ENCODE measurements at places on chromosomes 13 and 19.

- DNase-seq = no peak
These were observed 330.1 kb downstream of the DLEU7 start for GRCh38 chr13:50513300-50513877.

GRCh38 chr13:73748404-73748803, 385.8 kb downstream of the KLF12 start:
- no peak for DNase-seq

DNA sequence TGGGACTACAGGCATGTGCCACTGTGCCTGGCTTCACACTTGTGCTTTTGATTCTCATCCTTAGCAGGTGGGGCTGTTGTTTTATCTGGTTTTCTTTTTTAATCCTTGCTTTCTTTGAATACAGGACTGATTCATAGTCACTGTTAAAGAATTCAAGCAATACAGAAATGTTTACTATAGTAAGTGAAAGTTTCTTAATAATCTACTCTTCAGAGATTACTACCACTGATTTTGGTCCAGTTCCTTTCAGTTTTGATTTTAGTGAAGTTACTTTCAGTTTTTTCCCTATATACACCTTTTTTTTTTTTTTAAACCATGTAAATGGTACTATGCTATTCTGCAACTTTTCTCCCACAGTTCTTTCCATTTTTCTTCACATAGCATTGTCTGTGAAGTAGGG, 53.6 kb downstream of the GATAD2A start:
- no peak for DNase-seq

- DNase-seq = no peak
These were observed at the start of gene MTUS2 for GRCh38 chr13:28820099-28821051. Gene MTUS2 (plus strand): TSS chr13:28820339.

- DNase-seq = no peak
These were observed 9.7 kb downstream of the MAST3 start for GRCh38 chr19:18107235-18107634.

- no peak for DNase-seq
These were observed 8.3 kb upstream of the PNMA8B start for GRCh38 chr19:46503848-46504453.

GRCh38 chr13:38941353-38941945, 49.2 kb downstream of the STOML3 start:
- no peak for DNase-seq

DNA sequence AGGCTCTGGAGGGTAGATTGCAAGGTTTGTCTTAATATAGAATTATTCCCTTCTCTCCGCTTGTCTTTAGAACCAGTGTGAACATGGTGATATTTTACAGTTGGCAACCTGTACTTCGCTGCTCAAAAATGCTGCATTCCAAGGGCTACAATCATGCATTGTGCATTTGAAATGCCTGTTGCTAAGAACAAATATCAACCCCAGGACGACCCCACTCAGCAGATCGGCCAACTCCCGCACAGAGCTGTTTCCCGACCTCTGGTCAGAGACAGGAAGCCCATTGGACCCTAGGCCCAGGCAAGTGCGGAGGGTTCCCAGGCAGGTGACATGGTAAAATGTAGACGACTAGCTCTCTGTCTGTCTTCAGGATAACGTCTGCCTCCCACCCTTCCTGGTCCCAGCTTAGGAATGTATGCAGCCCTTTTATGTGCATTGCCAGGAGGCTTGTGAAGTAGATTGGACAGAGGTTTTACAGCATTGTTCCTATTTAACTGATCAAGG, 263.5 kb downstream of the FOXO1 start:
- DNase-seq = no peak

DNA sequence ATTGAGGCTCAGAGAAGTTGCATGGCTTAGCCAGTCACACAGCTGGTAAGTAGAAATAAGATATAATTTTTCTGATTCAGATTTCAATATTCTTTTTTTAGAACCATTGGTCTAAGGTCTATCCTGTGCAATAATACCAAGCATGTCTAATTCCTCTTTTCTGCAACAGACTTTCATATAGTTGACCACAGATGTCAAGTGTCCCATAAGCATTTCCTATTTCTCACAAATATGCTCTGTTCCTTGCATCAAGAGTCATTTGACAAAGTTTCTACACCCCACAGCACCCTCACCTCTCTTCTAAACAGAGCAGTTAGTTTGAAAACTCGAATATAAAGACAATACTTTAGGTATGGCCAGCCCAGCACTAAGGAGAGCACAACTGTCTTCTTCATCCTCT, 26.8 kb upstream of the SACS start:
- DNase-seq = no peak

GRCh38 chr19:18128805-18129204, 24.2 kb upstream of the PIK3R2 start:
- DNase-seq = no peak

GRCh38 chr13:84684048-84684662, 801.9 kb upstream of the SLITRK1 start:
- no peak for DNase-seq

- DNase-seq = no peak
These were observed 277.7 kb upstream of the ZNF507 start for GRCh38 chr19:32067685-32068084.

DNA sequence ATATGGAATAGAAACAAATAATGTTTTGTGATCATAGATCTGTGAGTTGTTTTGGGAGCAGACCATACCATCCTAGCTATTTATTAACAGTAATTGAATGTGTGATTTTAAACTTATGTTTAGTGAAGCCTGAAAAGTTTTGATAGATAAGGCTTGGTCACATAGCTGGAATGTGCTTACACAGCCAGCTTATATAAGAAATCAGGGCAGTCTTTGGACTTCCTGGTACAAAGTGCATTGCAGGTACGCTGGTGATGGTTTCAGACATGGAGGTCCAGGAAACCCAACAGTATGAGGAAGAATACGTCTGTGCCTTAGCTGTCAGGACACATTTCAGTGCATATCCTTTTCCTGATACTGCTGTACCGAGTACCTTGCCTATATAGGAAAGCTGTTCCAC, 2316.2 kb upstream of the PCDH20 start:
- DNase-seq = no peak
